ENCODE measurements at places on chromosomes 2 and 18.

- DNase-seq: no peak
Measured at GRCh38 chr2:1055014-1055595, 104.5 kb downstream of the SNTG2 start.

- DNase-seq: peak; percentile 51
Measured at GRCh38 chr2:218893349-218894150, 12.9 kb downstream of the WNT10A start.

DNA sequence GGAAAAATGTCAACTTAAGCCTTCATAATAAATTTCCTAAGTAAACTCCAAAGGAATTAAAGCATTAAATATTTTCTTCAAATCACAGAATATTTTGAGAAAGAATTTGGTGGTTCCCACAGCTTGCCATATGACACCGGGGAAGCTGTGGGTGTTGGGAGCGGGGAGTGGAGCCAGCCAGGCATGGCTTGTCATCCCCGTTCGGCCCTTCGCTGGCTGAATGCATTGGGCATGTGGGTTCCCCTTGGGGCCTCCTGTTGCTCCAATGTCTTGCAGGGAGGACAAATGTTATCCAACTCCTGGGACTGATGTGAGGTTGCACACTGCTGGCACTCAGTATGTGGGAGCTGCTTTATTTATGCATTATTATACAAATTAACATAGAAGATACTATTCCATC lies 18.6 kb downstream of the NGEF start:
- no peak for DNase-seq

DNA sequence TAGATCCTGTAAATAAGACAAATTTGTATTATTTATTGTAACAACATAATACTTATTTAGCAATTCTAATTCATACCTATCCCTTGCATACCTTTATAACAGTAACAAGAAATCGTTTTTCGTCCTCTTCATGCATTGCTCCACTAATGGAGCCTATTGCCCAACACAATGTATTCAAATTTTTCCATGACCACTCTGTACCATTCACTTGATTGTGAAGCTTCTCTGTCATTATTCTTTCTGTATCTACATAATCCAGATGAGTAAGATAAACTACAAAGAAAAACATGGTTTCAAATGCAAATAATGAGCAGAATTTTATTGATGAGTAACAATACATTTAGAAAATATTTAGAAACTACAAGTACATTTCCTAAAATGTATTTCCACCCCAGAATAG lies 21.6 kb upstream of the USP34 start:
- no peak for DNase-seq

DNA sequence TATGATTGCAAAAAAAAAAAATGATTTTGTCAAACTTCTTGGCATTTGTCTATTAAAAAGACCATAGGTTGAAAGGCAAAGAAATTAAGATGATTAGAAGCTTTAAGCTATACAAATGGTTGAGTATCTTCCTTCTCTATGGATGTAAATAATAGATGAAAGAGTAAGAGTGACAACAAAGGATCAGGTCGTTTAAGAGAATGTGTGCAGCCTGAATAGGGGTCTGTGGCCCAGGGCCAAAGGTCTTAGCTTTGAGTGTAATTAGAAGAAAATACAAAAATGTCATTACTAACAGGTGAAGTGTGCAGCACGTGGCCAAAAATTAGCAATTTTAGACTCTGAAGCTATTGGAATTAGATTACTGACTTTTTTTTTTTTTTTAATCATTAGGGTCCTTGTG lies 122.4 kb downstream of the GREB1L start:
- no peak for DNase-seq

DNA sequence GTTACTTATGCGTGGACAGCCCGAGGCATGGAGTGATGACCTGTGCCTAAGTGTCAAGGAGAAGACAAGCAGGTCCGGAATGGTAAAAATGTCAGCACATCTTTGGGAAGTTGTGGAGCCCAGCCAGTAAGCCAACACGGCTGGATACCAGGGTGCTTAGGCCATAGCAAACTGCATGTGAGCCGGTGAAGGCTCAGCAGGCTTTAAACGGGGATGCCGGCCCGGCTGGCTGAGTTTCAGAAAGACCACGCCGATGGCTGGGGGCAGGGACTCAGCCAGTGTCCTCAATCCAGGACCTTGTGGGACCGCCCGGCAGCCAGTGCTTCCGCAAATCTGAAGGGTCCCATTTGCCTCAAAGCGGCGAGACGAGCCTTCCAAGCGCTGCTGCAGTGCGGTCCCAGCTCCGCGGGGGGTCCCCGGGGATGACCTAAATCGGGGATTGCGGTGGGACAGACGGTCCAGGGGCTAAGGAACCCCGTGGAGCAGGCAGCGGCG lies 946 bp upstream of the AGAP1 start:
- no peak for DNase-seq

- DNase-seq: no peak
Measured at GRCh38 chr2:213995400-213996105, 415.3 kb upstream of the VWC2L start.

DNA sequence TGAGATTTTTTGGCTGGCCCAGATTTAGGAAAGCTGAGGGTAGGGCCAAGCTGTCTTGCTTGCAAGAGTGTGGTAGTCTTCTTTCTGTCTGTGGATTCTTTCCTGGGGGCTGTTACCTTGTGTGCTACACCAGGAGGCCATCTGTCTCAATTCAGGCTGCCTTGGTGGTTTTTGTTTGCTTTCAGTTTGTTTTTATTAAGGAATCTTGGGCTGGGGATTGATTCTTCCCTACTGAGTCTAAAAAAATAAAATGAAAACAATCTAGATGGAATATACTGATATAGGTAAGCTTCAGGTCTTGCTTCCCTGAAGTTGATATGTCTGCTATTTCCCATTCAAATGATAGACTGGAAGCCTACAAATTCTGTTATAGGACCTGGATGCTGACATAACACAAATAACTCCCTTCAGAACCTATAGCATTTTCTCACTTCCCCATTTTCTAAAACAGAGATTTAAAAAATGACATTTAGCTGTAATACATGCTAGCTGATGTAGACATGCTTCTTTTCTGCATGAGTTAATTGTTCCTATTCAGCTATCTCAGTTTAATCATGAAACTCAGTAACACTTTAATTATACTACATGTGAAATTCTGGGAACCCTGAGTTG lies 5.3 kb downstream of the LHCGR start:
- DNase-seq: no peak

DNA sequence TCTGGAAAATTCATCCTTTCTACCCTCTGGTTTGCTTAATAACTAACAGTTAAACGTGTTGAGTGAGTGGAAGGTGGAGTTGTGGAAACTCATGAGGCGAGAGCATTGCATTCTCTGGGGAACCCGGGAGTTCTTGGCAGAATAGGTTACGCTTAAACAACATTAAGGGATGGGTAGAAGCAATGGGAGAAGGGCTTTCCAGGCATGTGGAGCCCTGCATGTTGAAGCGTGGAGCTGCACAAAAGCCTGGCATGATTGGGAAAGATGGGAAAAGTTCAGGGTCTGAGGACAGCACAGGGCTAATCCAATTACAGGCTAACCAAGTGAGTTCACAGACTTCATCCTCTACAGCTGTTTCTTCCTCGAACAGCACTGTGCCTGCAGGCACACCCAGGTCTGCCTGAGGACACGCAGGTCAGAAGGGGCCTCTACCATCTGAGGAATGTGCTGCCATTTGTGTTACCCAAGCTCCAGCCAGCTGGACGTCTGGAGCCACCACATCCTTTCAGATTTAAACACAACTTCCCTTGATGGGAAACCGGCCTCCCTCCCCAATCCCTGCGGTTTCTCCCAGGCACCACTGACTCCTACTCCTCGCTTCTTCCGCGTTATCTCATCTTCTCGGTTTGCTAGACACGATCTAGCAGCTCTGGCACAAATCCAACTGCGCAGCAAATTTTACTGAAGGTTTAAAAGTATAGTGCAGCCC lies 164.2 kb downstream of the ANTXR1 start:
- DNase-seq: no peak
